NCI-H2081 treated with DMSO at 0.1 percent for 48 hours (cell line): ENCODE measurements at places on chromosomes 2 and 18.

DNA sequence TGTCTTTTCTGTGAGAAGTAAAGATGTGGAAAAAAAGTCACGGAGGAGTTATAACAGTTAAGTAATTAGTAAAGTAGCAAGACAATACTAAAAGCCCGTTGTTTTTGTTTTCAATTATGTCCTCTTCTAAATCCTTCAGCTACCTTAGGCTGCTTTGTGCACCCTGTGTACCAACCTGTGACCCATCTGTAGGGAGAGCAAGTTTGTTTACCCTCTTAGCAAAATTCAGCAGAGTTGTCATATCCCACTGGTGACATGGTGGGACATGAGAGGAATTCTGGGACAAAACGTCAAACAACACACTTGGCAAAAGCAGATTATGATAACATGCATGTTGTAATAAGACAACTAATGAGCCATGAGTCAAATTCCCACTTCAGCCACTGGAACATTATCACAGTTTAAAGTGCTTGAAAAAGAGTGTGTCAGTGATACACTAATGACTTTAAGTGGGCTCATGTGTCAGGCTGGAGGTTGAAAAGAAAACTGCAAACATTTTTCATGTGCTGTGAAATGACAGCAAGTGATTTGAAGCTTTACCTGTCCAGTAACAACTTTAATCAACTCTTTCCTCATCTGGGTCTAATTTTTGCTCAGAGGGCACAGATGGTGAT is 392.8 kb upstream of the ACVR2A start:
- no peak for DNase-seq

DNA sequence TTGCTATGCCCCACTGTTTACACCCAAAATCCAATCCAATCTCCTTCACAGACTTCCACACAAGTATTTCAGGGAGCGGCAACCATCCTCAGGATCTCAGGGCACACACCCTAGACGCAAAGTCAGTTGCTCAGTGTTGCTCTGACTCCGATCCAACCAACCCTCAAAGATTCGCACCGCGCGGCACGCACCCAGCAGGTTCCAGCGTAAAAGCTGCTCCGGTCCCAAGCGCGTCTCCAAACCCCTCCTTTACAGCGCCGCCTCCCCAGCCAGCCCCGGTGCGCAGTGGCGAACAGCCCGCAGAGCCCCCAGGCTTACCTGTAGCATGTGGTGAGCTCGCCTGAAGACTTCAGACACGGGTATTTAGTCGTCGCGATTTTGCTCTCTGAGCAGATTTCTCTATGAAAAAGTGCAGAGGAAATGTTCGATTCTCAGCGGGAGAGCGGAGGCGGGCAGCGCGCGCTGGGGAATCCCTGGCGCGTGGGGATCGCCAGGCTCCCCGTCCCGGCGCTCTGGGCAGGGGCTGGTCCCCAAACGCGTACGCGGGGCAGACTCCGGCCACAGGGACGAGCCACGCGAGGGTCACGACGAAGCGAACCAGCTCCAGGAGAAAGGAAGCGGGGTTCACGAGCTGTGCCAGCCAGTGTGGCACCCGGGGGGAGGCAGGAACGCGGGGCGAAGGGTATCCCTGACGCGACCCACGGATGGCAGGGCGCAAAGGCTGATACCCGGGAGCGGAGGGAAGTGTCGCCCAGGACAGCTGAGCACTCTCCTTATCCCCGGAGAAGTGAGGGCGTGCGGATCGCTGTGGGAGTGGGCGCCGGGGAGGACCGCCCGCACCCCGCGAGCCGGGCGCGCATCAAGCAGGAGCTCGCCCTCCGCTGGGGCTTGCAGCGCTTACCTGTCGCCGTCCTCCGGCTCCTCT is 650 bp downstream of the CCBE1 start:
- no peak for DNase-seq

DNA sequence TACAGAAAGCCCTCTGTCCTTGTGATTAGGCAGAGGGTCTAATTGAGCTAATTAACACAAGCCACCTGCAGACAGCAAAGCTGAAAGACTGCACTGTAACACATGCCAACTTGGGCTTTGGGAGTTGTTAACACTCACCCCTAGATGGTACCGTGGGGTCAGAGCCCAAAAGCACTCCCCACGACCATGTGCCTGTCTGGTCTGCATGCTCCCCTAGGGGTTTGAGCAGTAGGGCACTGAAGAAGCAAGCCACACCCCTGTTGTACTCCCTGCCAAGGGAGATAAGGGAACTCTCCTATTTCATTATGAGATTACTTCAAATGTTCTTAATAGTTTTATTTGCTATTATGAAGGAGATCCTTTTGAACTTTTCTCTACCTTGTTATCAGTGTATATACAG is 560.1 kb upstream of the FSHR start:
- DNase-seq, result no peak

DNA sequence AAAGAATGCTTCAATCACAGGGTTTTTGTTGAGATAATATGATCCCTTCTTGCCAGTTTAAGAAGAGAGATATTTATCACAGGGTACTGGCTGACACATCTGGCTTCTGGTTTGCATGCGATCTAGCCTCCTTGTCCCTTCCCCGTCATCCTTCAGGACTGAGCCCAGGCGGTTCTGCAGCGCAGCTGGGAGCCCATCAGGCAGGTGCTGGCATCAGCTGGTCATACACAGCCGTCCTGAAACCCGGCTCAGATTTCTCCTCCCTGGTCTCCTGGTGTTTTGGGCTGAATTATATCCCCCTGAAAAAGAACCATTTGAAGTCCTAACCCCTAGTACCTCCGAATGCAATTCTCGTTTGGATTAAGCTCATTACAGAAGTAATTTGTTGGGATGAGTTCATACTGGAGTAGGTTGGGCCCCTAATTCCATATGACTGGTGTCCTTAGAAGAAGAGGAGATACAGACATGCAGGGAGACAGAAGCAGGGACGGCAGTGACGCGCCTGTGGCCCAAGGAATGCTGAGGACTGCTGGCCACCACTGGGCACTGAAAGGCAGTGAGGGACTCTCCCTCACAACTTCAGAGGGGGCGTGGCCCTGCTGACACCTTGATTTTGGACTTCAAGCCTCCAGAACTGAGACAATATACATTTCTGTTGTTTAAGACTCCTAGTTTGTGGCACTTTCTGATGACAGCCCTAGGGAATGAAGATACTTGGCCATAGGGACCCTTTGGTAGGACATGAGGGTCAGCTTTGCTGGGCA is 83.9 kb upstream of the ODC1 start:
- DNase-seq, result no peak

- DNase-seq, result no peak
Measured at GRCh38 chr2:212052412-212053159, 486.0 kb downstream of the ERBB4 start.

- DNase-seq, result no peak
Measured at GRCh38 chr2:120861576-120862191, 126.0 kb downstream of the GLI2 start.

- DNase-seq, result no peak
Measured at GRCh38 chr2:84757648-84758047, 123.2 kb downstream of the TRABD2A start.

- no peak for DNase-seq
Measured at GRCh38 chr18:29137773-29138495, 961.0 kb upstream of the CDH2 start.

- no peak for DNase-seq
Measured at GRCh38 chr2:181570833-181571661, 85.9 kb downstream of the CERKL start.

DNA sequence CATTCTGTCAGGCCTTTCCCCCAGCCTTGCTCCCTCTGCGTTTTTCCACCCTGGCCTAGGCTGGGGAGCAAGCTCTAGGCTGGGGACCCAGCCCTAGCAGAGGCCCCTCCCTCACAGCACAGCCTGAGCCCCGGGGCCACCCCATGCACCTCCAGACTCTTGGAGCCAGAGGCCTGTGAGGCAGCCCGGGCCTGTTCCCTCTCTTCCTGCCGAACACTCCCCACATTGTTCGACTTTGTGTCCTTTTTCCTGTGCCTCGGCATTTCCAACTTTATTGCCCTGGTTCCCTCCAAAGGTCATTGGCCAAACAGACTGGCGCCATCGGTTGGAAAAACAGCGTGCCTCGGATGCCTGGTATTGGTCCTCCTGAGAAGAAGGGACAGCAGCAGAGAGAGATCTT is 79.7 kb downstream of the HS1BP3 start:
- DNase-seq, result no peak

GRCh38 chr2:235320326-235320725 is 173.5 kb upstream of the AGAP1 start:
- no peak for DNase-seq

DNA sequence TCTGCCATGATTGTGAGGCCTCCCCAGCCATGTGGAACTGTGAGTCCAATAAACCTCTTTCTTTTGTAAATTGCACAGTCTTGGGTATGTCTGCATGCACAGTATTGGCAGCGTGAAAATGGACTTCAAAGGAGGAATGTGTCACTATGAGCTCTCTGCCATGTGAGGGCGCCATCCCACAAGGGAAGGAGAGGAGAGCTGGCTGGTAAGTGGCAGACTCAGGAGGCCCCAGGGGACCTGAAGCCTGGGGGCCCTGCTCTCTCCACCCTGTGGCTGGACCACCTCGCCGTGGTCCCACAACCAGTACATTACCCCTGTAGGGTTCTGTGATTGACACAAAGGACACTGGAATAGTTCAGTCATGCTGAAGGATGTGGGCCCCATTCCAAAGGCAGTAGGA is 122.1 kb downstream of the RPIA start:
- DNase-seq, result no peak

- DNase-seq, result no peak
Measured at GRCh38 chr2:120287183-120288015, 34.7 kb downstream of the RALB start.

GRCh38 chr2:960061-960736 is 9.6 kb downstream of the SNTG2 start:
- no peak for DNase-seq

DNA sequence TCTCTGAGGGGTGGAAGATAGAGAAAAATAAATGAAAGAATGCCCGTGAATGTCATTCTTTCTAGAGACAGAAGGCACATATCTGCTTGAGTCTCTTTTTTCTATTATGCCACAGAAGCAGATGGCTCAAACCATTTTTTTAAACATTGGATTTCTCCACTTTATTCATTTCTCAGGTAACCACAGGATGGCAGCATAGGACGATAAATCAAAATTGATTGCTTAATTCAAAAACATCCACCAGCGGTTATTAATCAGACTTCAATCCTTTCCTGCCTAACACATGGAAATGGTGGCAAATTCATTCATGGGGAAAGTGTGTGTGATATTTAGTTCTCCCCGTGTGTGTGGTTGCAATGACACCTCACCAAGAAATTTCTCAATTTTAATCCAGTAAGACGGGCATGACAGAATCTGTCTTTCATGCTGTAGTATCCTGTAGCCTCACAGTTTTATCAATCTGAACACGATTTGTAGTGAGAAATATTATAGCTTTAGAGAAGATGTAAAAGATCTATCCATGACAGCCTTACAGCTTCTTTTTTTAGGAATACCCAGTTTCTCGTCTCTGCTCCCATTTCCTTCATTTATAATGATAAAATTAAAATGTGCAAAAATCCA is 72.2 kb downstream of the DSC3 start:
- peak; percentile 8 for DNase-seq

- no peak for DNase-seq
Measured at GRCh38 chr2:219073413-219074129, 12.8 kb upstream of the IHH start.

DNA sequence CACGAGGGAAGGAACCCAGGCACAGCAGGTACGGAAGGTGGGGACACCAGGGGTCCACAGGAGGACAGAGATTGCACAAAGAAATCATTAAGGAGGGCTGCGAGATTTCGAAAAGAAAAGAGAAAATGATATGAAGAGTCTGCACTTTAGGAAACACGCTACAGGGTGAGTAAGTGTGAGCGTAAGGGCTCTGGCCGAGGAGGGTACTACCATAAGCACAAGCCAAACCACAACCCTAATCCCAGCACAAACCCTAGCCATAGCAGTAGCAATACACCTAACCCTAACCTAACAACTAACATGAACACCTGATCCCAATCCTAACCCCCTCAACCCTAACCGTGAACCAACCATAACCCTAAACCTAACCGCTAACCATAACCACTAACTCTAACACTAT is 104.0 kb downstream of the ZNF516 start:
- DNase-seq, result no peak

GRCh38 chr2:101361121-101361520 is 26.2 kb downstream of the CREG2 start:
- no peak for DNase-seq

DNA sequence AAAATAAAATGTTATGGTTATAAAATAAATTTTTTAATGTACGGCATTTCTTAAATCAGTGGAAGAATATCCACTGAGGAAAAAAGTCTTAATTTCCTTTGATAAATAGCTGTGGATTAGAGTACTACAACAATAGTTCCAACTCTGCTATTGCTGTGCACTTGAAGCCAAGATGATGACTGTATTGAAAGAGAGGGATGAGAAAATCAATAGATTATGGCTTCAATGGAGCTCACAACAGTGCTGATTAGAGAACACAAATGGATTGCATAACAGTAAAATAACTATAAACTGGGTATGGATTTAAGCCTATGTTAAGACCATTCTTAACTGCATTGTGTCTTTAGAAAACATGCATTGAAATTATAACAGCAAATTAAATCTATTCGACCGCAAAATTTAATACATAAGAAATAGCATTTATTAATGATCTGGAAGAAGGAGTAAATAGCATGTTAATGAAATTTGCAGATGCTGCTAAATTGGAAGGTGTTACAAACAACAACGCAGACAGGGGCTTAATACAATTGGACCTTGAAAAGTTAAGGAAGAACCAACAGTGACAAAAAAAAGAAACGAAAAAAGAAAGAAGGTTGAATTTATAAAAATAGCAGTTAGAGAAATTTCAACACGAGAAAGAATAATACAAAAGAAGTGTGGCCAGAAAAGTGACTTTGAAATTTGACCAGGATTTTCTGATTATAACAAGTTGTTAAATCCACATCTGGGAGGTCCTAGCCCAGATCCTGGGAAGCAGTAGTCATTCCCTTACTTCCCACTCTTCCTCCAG is 8.6 kb upstream of the MAP3K20 start:
- no peak for DNase-seq

DNA sequence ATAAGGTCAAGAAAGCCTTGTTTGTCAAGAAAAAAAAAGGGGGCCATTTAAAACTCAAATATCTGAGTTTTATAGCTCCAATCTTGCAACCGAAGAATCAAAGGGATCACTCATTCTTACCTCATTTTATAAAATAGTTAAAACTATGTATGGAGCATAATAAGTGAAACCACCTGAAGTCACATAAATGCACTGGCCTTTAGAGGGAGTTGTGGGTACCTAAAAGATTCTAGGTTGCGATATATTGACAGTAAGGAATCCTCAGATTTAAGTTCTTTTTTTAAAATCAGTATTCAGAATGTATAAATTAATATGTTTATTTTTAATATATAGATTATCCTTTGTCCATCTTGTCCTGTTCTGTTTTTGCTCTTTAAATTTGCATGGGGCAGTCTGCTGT is 3.4 kb downstream of the ARHGAP28 start:
- no peak for DNase-seq

DNA sequence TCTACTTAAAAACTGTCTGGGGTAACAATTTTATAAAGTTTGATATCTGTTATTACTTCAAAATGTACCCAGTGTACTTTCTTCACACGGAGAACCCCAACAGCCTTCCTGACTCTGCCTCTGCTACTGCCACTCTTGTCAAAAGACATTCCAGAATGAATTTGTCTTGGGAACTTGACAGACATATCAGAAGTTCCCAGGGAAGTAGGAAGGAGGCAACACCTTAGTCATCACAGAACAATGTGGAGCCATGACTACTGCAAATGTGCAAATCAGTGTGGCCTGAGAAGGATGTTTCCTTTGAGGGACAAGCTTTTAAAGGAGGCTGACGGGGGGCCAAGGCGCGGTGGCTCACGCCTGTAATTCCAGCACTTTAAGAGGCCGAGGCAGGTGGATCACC is 133.8 kb upstream of the RNF152 start:
- DNase-seq, result no peak

- no peak for DNase-seq
Measured at GRCh38 chr2:231902598-231902997, 23.6 kb downstream of the NPPC start.
